ENCODE measurements at places on chromosomes 3 and 15. TPM values are rescaled to one million over a fixed set of nuclear protein-coding genes. Genes with fewer than 3 reads are reported as not detected.
A peak's percentile ranks its signal among the peaks of the same experiment; 100 is the strongest.

The NR1I2 gene
- 0.39 TPM for total RNA-seq

DNA sequence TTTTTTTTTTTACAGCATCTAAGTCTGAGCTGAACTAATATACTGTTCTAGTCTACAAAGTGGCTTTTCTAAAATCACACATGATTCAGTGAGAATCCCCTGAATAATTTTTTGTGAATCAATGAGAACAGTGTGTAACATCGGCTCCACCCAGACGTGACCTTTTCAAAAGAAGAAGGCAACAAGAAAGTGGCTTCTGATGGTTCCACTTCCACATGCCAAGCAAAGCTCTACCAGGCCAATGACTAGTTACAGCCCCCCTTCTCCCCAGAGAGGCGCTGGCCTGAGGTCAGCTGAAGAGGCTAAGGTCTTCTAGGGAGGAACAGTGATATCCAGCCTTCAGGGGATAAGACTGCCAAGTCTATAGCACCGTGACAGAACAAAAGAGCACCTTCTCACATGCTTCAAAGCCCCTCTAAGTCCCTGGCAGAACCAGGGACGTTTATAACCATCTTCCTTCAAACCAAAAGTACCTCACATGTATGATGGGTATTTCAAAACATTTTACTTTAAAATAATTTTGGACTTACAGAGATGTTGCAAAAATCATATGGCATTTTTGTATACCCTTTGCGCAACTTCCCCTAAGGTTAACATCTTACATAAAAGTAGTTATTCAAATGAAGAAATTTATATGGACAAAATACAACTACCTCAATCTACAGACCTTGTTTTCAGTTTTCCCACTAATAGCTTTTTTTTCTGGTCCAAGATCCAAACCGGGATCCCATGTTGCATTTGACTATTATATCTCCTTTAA, 177.9 kb downstream of the OSBPL10 start:
- no peaks in the 10 kb centered on the region for H3K4me1 ChIP-seq
- no peak overlapping the region for H3K27ac ChIP-seq
- no peaks in the 10 kb centered on the region for H3K36me3 ChIP-seq

- no peaks in the 10 kb centered on the region for H3K36me3 ChIP-seq
- DNase-seq, result no peak
- H3K4me1 ChIP-seq, result no peaks in the 10 kb centered on the region
- H3K27ac ChIP-seq, result no peak overlapping the region
Measured at GRCh38 chr3:37586280-37586679, 275.4 kb upstream of the CTDSPL start.

DNA sequence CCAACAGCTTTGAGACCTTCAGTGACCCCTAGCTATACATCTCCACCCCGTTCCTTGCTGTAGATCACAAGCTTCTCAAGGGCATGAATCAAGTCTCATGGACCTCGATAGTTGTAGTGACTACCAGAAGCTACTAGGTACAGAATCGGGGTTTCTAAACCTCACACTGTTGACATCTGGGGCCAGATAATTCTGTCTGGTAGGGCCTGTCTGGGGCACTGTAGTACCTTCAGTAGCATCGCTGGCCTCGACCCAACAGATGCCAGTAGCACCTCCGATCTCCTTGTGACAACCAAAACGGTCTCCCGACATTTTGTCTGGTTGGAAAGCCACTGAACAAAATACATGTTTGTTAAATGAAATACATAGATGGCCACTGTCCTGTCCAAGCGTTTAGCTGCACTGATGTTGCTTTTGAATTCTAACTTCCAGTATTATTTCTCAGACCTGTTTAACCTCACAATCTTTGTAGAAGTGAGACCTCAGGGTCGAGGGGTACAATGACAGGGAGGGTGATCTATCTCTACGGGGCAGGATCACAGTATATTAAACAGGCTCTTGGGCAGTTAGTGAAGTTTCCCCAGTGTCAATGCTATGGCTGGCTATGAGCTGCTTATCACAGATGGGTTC, 262.5 kb upstream of the IGF1R start:
- no peak overlapping the region for H3K27ac ChIP-seq
- no peak for DNase-seq
- H3K4me3 ChIP-seq, result no peak overlapping the region
- H3K4me1 ChIP-seq, result no peaks in the 10 kb centered on the region
- peaks cover 14% of the 10 kb centered on the region for H3K27me3 ChIP-seq

The GOLGA8J gene
- total RNA-seq, result not detected

The PIGZ gene
- 0.65 TPM for total RNA-seq

- H3K27me3 ChIP-seq, result no peaks in the 10 kb centered on the region
- H3K4me1 ChIP-seq, result peaks cover 30% of the 10 kb centered on the region
- no peak for DNase-seq
- no peak overlapping the region for H3K27ac ChIP-seq
- H3K4me3 ChIP-seq, result no peak overlapping the region
- H3K36me3 ChIP-seq, result no peaks in the 10 kb centered on the region
Measured at GRCh38 chr3:72968266-72968664, 28.3 kb upstream of the PPP4R2 start.

The CISH gene
- total RNA-seq, result 319 TPM

The SPESP1 gene
- total RNA-seq, result 1.5 TPM

The GUCA1C gene
- not detected for total RNA-seq

DNA sequence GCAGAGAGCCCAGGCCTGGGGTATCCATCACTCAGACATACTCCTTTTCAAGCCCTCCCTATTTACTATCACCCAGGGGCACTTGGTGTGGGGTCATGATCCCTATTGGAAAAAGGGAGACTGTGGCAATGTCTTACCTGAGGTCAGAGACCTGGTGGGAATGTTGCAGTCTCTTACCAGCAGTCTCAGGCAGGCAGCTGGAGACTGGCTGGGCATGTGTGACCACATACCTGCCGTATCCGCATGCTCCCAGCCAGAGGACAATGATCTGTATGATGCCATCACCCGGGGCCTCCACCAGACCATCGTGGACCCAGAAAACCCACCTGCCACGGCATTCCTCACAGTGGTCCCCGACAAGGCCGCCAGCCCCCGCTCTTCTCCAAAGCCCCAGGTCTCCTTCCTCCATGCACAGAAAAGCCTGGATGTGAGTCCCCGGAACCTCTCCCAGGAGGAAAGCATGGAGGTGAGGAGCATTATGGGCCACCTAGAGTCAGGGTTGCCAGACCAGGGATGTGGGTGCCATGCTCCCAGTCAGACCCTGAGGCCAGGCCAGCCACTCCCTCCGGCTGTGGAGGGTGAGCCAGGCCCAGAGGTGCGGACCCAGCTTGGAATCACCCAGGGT, 5.9 kb downstream of the SH2D7 start:
- H3K4me1 ChIP-seq, result peaks cover 5% of the 10 kb centered on the region
- H3K4me3 ChIP-seq, result no peak overlapping the region
- no peaks in the 10 kb centered on the region for H3K36me3 ChIP-seq
- no peaks in the 10 kb centered on the region for H3K27me3 ChIP-seq
- DNase-seq, result peak; percentile 6

GRCh38 chr3:124963755-124964154, 29.2 kb upstream of the MUC13 start:
- H3K4me1 ChIP-seq, result peaks cover 5% of the 10 kb centered on the region
- H3K36me3 ChIP-seq, result no peaks in the 10 kb centered on the region
- DNase-seq, result no peak
- no peaks in the 10 kb centered on the region for H3K27me3 ChIP-seq
- no peak overlapping the region for H3K4me3 ChIP-seq

The GOLGA8T gene
- total RNA-seq, result 0.19 TPM

- H3K36me3 ChIP-seq, result no peaks in the 10 kb centered on the region
- no peaks in the 10 kb centered on the region for H3K27me3 ChIP-seq
- H3K4me3 ChIP-seq, result no peak overlapping the region
- peaks cover 2% of the 10 kb centered on the region for H3K4me1 ChIP-seq
- DNase-seq, result no peak
Measured at GRCh38 chr3:143183665-143183964, 64.0 kb downstream of the CHST2 start.

DNA sequence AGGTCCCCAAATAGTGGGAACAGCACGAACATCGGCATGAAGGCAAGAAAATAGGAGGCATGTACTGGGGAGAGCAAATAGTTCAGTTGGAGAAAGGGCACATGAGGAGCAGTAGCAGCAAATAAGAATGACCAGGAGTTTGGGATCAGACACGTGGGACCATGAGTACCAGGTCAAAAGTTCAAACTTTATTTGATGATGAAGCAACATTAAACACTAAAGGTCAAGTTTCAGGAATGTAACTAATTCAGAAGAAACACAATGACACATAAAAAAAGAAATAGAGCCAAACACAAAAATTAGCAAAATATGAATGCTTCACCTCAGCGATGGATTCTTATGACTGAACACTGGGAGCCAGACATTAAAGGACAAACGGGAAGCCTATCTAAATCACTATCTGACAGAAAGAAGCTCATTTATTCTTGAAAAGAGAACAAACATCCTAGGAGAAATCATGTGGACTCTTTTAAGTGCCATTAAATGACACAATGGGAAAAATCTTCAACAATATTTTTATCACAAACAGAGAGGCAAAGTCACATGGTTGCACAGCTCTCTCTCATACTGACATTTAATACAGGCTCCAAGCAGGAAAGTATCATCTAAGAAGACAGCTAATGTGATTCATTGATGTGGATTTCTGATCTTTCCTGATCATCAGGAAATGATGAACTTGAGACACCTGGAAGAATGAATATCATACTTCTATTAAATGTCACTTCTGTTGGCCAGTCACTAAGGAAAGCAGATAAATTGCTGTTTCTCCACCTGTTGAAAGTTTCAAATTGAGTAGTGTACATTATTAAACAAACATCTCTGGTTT, 216.9 kb upstream of the THBS1 start:
- H3K36me3 ChIP-seq, result no peaks in the 10 kb centered on the region
- H3K27me3 ChIP-seq, result peaks cover 8% of the 10 kb centered on the region
- DNase-seq, result no peak

DNA sequence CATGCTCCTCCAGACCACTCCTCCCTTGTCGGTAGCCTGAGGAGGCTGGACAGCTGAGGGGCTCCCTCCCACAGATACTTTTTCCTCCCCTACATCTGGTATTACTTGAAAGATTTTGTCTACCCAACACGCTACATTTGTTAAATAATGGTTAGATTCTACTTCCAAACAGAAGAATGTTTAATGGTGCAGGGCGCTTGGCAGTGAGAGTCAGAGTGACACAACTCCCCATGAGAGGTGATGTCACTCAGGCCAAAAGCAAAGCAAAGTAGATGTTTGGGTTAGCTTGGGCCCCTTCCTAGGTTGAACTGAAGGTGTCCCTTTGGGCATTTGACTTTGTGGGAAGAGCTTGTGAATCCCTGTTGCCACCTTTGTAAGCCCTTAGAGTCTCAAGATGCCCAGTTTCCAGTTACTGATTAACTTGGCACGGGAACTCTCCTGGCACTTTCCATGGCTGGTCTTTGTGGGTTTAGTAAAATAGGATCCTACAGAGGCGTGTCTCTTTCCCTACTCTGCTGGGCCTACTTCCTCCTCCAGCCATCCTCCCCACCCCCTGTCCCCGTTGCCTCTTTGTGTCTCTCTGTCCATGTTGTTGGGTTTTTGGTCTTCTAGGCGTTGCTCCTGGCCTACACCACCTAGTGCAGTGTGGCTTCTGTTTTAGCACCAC, 5.6 kb downstream of the LIMD1 start:
- H3K4me3 ChIP-seq, result no peak overlapping the region
- peaks cover 26% of the 10 kb centered on the region for H3K36me3 ChIP-seq
- peaks cover 59% of the 10 kb centered on the region for H3K4me1 ChIP-seq
- no peak overlapping the region for H3K27ac ChIP-seq
- no peak for DNase-seq

DNA sequence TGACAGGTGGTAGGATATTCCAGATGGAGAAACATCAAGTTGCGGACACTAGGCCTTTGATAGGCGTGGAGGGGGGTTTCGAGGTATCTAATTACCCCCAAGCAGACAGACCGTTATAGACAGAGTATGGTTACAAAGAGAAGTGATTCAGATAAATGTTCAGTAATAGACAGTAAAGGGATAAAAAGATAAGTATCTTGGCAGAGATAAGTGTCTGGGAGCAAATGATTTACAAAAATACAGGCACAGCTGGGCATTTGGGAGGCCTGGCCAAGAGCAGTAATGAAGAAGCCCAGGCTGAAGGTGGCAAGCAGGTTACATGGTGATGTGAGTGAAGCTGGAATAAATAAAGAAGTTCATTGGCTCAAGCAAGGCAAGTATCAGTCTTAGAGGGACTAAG, 659 bp upstream of the MYH15 start:
- DNase-seq, result no peak
- no peaks in the 10 kb centered on the region for H3K4me1 ChIP-seq
- no peaks in the 10 kb centered on the region for H3K36me3 ChIP-seq
- H3K4me3 ChIP-seq, result no peak overlapping the region
- no peak overlapping the region for H3K27ac ChIP-seq
- H3K27me3 ChIP-seq, result no peaks in the 10 kb centered on the region

DNA sequence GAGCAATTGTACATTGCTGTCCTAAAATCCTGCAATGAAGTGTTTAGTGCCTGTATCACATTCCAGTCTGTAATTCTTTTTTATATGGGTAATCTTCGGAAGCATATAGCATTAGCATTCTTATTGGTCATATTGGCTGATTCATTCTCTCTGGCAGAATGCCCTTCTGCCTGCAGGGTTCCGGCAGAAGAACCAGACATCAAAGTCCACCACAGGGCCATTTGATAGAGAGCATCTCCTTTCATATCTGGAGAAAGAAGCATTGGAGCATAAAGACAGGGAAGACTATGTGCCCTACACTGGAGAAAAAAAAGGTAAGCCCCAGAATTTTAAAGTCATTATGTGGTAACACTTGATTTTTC, 39.6 kb downstream of the TMOD3 start:
- H3K4me1 ChIP-seq, result peaks cover 16% of the 10 kb centered on the region
- peaks cover 48% of the 10 kb centered on the region for H3K36me3 ChIP-seq
- H3K27me3 ChIP-seq, result no peaks in the 10 kb centered on the region
- no peak for DNase-seq

The SEMA3G gene
- 0.14 TPM for total RNA-seq

The PRSS50 gene
- total RNA-seq, result not detected

- peaks cover 57% of the 10 kb centered on the region for H3K27me3 ChIP-seq
- no peak overlapping the region for H3K27ac ChIP-seq
- no peak for DNase-seq
- no peaks in the 10 kb centered on the region for H3K36me3 ChIP-seq
Measured at GRCh38 chr3:56467801-56468183, 475 bp downstream of the ERC2 start.

DNA sequence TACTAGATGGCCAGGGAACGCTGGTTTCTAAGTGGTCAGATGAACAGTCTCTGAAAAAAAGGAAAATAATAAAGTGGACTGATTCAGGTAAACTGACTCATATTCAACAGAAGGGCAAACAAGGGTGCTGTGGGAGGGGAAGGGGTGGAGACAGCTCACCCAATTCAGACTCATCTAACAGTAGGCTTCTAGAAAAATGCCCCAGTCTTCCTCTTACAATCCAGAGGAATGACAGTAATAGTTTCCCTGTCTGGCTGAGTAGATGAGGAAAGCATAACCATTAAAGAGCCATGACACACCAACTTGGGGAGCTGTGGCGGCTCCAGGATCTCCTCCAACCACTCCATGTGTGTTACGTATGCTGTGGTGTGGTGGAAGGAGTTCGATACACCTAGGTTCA, 231.4 kb upstream of the UMPS start:
- no peaks in the 10 kb centered on the region for H3K4me1 ChIP-seq
- H3K36me3 ChIP-seq, result no peaks in the 10 kb centered on the region
- no peak for DNase-seq
- H3K27ac ChIP-seq, result no peak overlapping the region
- no peak overlapping the region for H3K4me3 ChIP-seq
